Amygdala (tissue), 56 donors: ENCODE measurements at places on chromosomes 6 and 20.

DNA sequence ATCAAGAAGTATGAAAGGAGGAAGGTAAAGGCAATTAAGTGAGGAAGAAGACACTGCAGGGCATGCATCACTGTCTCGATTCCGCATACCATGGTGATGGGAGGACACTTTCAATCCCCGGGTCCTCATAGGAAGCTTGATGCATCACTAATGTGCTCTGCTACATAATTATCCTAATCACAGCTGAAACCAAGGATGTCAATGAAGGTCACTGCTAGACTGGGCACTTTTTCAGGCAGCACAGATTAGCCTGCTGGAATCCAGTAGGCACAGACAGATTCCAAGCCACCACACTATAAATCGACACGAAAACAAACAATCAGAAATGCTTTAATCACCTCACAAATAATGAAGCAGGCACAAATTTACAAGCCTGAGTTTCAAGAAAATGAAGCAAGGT lies 206.7 kb downstream of the KIF16B start:
- DNase-seq = no peak

DNA sequence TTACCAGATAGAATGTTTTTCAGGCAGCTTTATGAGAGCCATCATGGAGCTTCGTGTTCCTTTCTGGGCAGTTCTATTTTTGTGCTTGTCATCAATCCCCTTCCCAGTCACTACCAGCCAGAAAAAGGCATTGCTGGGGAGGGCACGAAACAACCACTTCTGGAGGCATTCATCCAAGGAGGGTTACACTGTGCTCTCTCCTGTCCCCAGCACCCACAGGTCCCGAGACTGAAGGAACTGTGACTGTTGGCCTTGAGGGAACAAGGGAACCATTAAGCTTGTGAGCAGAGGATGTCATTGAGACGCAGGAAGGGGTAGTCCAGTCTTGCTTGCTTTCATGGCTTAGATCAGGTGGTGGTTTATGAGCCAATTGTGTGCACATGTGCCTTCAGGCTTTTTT lies 20.1 kb upstream of the ENPP5 start:
- DNase-seq = no peak

DNA sequence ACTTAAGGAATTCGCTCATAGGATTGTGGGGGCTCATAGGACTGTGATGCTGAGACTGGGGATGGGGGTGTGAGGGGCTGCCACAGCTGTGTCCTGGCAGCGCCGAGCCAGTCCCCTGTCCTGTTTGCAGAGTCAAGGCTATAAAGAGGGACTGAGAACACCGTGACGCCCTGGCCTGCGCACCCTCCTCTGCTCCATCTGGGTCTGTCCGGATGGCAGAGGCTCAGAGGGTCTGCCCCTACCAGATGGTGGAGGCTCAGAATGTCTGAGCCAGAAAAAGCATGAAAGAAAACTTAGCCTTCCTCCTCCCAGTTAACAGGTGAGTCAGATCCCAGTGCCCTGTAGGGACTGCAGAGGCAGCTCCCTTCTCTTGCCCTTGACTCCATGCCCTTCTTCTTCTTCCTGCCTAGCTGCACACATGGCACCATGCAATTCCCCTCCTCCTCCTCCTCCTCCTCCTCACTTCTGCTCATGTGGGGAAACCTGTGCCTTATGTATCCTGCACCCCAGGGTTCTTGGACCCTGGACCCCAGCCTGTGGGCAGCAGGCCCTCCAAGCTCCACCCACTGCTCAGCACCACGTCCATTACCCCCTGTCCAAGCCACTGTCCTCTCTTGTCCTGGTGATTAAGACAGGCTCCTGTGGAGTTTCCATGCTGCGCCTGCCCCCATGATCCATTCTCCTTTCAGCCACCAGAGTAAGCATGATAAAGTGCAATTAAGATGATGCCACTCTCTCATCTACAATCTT lies 410.0 kb upstream of the SULF2 start:
- no peak for DNase-seq

- DNase-seq = no peak
Observed at GRCh38 chr6:98894810-98895209, 52.9 kb downstream of the FBXL4 start.

DNA sequence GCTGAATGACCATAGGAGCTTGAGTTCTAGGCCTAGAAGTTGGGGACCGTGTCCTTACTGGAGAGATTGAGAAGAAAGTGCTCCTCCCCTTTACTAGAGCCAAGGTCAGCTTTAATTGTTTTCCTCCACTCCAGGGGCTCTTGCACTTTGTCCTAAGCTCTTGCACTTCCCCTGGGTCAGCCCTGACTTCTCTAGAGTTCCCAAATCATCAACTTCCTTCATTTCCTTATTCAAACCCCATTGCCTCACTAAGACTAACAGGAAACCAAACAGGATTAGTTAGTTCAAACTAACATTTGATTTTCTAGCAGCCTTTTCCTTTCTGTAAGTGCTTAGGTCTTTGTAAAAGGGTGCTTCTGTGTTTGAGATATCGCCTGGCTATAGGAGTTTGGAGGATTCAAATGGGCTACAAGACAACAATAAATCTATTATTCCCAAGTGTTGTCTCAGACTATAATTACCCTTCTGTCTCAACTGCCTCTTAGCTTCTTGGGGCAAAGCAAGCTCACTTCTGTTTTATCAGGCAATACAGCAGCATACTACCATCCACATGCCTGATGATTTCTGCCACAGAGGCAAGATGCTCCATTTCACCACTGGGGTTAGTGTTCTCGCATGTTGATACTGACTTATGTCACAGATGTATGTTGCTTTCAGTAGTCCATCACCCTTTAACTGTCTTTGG lies 12.8 kb upstream of the DTNBP1 start:
- no peak for DNase-seq

DNA sequence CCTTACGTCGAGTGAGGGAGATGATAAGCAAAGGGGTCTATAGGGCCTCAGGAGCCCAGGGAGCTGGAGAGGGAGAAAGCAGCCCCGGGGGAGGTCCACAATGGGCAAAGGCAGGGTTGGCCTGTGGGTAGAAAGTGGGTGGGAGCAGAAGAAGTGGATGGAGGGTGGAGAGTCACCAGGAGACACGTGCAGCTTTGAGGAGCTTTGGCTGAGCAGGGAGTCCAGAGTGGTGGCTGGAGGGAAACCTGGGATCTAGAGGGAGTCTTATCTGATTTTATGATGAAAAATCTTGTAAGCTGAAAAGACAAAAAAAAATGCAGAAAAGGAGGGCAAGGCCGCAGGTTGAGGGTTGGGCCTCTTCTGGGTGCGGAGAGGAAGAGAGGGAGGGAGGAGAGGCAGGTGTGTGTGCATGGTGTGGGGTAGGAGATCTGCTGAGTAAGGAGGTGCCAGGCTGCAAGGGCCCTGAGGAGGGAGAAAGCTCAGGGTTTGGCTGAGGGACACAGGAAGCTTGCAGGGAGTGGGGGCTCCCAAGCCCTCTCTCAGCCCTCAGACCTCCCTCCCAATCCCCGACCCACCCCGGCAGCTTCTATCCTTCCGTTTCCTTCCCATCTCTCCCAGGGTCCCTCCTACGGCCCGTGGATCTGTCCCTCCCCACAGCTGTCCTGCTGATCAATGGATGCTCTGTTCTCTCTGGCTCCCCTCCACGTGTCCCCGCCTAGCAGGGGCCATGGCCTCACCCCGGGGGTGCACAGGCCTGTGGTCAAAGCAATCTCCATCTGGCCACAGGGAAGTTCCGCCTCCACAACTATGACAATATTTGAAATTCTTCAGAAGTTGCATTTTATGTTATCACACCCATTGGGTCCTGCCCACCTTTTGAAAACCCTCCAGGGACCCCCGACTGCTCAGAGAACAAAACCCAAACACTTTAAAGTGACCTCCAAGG lies 17.1 kb upstream of the BPI start:
- peak; percentile 90 for DNase-seq

GRCh38 chr6:2949121-2949520 lies 22.2 kb downstream of the SERPINB6 start:
- no peak for DNase-seq

DNA sequence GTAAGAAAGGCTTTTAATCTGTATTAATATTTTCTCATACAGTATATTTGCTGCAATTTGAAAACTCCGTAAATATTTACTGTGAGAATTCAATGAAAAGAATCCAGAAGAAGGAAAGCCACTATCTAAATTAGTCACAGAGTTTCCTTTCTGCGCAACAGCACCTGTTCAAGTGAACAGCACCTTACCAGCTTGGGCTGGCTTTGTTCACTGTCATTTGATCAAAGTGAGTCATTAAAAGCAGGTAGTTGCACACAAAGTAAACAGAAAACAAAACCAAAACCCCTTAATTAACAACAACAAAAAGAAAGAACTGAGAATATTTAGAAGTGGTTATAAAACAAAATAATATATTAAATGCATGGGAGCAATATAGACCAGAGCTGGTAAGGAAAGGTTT lies 12.8 kb downstream of the SMLR1 start:
- no peak for DNase-seq
